ENCODE measurements at places on chromosomes 12 and 14.

DNA sequence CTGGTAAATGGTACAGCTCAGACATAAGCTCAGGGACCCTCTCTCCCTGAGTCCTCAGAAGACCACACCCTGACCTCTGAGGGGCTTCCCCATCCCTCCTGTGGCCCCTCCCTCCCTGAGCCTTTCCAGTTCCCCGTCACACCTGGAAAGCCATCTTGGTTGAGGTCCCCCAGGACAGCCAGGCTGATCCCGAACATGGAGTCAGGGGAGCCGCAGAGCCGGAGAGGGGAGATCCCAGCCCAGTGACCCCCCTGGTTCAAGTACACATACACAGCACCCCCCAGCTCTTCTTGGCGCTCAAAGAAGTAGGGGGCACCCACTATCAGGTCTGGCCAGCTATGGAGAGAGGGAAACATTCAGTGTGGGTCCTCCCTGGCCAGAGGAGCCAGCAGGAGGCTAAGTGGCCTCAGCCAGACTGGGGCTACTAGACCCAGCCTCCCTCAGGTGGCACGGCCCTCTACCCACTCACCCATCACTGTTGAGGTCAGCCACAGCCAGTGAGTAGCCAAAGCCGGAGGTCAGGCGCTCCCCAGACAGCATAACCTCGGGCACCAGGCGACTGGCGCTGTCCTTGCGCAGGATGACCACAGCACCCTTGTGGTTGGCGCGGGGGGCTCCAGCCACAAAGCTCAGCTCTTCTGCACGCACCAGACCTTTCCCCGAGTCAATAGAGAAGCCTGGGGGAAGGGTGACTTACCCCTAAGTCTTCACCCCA lies 9.3 kb downstream of the ITGA7 start:
- DNase-seq, result peak; percentile 62

DNA sequence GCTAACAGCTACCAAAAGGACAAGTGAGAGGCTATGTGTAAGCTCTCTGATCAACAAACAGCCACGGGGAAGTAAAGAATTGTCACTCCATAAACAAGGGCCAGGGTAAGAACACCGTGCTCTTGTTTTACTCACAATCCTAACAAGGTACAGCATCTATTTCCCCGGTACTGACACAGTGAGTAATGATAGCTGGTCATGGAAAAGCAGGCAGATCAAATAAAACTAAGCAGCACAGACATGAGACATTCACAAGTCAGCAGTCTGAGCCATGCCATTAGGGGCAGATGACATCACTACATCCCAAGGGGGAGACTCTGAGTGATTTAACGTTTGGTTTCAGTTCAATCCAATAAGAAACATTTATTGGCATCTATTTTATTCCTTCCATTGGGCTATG lies 54.4 kb downstream of the ARL6IP4 start:
- no peak for DNase-seq

- DNase-seq, result no peak
Observed at GRCh38 chr12:5513406-5513805, 81.5 kb downstream of the NTF3 start.

DNA sequence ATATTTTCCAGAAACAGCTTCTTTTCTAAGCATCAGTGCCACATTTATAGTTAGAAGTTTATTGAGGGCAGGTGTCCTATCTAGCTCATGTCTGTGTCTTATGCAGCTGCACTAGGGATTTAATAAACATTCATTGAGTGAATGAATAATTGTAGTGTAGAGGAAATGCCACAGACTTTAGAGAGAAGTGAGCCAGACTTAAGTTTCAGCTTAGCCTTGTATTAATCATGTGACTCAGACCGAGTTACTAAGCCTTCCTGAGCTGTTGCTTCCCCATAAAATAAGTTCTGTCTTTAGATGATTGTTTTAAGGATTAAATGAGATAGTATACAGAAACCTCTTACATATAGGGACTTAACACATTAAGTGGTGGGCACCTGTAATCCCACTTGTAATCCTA lies 236.1 kb upstream of the DDHD1 start:
- no peak for DNase-seq

DNA sequence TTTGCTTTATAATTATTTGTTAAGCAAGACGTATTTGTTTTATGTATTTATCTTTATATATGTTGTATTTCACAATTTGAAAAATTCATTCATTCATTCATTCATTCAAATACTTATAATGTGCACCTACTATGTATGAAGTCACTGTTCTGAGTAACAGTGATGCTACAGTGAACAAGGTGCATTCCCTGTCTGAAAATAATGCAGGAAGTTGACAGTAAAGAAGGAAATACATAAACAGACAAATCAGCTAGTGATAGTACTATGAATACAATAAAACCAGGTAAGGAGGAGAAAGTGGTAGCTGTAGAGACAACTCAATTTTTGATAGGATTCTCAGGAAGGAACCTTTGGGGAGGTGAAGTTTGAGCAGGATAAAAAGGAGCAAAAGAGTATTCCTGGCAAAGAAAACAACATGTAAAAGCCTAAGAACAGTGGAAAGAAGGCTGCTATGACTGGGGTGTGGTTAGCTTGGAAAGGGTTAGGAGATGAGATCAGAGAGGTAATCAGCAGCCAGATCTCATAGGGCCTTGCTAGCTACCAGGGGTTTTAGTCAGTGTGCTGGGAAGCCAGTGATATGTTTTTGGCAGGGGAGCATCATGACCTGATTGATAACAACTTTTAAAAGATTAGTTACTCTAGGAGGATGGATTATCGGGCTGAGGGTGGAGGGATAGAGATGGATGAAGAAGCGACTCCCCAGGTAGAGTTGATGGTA lies 17.4 kb downstream of the BICDL1 start:
- DNase-seq, result no peak

DNA sequence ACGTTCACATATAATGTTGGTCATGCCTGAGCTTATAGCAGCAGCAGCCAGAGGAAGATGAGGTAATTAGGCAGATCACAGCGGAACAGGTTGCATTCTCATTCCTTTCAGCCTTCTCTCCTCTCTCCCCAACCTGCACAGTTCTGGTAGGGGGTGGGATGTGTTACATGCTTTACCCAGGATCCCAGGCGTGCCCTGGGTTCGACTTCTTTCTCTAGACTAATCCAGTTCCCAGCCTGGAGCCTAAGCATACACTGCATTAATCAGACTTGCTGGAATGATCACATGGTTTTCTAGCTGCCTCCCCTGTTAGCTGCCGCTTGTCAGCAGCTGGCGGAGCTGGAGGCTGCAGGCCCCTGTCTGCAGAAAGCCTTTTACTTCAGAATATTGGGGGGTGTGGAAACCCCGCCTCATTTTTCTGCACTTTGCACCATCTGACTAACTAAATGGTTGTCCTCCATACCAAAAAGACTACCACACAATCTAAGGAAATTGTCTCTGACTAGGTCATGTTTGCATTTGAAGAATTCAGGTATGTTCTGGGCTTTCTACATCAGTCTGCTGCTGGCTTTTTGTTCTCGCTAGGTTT lies 46.0 kb upstream of the EVL start:
- DNase-seq, result no peak

DNA sequence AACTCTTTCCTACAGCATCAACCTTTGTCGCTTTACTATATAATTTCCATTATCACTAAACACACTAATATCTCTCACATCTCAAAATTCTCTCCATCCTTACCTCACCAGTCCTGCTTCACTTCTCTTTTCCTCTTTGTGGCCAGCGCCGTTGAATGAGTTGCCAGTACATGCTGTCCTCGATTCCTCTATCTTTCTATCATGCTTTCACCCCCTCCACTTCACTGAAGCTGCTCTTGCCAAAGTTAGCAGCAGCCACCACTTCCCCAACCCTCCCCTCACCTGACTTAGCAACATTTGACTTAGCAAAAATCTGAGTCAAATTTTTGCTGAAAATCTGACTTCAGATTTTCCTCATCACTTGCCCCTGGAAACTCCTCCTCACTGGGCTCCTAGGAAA lies 210.4 kb downstream of the ANO6 start:
- DNase-seq, result no peak

GRCh38 chr12:65948320-65949008 lies 124.2 kb downstream of the HMGA2 start:
- DNase-seq, result no peak

- DNase-seq, result no peak
Observed at GRCh38 chr14:32809255-32809654, 129.4 kb upstream of the NPAS3 start.

DNA sequence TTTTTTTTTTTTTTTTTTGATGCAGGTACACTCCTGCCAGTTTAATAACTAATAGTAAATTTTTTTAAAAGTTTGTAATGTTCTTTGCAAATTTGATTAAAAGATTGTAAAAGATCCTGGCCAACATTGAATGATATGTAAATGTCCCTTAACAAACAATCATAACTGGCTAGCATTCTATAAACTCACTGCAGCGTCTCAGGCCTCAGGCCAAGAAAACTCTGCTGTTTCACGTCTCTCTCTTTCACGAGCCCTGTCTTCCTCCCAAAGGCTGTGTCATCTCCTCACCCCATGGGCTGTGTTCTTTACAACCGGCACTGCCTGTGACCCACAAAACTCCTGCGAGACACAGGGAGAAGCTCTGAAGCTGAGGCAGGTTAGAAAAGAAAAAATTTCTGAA lies 103.3 kb downstream of the NUAK1 start:
- DNase-seq, result no peak

DNA sequence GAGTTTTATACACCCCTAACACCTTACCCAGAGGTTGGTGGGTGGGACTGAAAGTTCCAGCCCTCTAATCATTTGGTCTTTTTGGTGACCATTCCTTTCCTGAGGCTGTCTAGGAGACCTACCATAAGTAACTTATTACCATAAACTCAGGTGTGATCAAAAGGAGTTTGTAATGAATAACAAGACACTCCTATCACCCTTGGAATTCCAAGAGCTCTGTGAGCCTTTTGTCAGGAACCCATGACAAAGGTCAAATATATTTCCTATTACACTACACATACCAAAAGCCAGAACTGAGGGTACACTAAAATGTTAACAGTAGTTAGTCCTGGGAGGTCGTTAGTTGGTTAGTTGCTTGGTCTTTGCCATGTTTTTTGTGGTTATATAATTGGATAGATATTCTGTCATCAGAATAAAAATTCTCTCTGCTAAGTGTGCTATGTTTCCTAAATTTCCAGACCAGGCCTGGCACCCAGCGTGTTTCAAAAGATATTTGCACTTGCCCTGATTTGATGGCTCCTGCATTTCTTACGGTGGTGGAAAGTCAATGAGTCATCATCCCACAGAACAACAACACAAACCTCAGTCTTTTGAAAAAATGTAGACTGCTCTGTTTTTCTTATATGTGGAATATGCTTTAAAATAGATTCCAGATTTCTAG lies 27.0 kb upstream of the AKAP5 start:
- DNase-seq, result no peak

DNA sequence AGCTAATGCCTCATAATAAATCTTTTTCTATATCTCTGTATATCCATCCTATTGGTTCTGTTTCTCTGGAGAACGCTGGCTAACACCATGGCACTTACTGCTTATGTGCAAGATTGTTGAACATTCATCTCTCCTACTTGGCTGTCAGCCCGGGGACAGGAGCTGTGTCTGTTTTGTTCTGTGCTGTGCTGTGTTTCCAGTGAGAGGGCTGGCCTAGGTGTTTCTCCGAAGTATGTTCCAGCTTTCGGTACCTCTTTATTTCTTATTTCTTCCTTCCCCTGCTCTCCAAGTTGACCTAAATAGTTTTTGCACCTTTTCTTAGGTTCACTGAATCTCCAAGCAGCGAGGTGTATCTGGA lies 18.8 kb upstream of the NR4A1 start:
- DNase-seq, result no peak

- DNase-seq, result no peak
Observed at GRCh38 chr12:83046019-83046418, 359.3 kb downstream of the TMTC2 start.

DNA sequence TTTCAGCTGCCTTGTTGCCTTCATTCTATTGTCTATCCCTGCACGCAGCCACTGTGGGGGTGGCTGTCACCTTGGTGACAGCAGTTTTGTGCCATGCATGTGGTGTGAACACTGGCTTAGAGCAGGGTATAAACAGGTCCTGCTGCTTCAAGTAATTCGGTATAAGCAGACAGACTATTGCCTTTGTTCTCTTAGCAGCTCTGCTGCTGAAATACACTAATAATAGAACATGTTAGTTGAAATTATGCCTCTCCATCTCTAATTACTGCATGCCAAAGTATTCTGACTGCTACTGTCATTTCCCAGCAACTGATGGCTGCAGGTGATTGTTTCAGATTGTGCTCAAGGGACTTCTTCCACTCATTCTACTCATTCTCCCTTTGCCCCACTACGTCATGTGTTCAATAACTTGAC lies 34.6 kb downstream of the PTPRO start:
- DNase-seq, result no peak

GRCh38 chr14:45112896-45113781 lies 21.1 kb downstream of the FKBP3 start:
- no peak for DNase-seq

- DNase-seq, result no peak
Observed at GRCh38 chr12:3684449-3685051, 68.4 kb downstream of the CRACR2A start.

- DNase-seq, result no peak
Observed at GRCh38 chr12:52327830-52328500, 6.8 kb upstream of the KRT83 start.

GRCh38 chr12:54136844-54137580 lies 51.8 kb downstream of the SMUG1 start:
- DNase-seq, result no peak

DNA sequence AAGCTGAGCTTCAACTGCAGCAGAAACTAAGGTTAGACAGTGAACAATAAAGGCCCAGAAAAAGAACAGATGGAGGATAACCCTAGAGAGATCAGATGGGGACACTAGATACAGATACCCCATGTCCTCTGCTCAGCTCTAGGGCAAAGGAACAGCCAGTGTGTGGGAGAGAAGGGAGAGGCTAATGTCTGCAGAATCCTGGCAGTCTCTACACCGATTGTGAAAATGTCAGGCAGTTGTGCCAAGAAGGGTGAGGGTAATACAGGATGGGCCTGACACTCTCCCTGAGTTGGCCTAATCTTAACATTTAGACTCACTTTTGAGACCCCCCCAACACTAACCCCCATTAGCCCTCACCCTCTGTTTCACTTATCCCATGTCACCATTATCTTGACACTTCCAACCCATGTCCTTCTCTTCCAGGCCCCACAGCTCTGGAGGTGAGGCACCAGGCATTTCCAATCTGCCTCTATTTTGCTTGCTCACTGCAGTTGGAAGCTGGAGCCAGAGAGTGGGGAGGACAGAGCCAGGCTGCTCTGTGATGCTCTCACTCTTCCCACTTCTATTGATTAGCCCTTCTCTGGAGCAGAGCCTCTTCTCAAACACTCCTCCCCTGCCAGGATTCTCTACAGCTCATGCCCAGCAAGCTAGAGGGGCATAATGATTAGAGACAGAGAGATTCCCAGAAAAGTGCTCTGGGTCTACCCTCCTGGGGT lies 3.0 kb upstream of the BLOC1S1 start:
- no peak for DNase-seq

All from naive thymus-derived CD8-positive, alpha-beta T cell (primary cell).